ENCODE measurements at places on chromosomes 5 and 9.

DNA sequence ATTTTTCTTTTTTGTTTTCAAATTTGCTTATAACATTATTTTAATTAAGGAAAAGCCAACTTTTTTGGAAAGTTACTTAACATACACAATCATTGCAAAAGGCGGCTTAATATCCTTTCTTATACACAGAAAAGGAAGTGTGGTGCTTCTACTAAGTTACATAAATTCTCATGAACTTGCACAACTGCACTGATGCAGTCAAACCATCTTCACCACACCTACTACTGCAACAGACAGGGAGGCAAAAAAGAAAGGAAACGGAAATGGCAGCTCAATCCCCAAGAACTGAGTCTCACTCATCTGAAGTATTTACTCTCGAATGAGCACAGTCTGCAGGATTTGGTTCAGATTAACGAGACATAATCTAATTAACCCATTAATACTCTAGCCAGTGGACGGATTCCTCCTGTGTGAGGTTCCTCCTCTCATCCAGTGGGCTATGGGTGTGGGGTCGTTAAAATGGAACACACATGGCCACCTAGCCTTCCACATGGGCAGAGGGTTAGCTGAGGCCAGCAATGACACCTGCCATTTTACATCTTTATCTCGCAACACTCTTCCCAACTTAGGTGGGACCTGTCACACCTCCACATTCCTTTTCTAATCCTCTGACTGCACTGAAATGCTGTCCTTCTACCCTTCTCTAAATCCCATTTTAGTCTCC is 30.0 kb downstream of the GOLM1 start:
- no peak overlapping the region for H3K27ac ChIP-seq
- no peaks in the 10 kb centered on the region for H3K36me3 ChIP-seq
- H3K4me3 ChIP-seq, result no peak overlapping the region

- H3K27me3 ChIP-seq, result peaks cover 54% of the 10 kb centered on the region
- peaks cover 5% of the 10 kb centered on the region for H3K4me1 ChIP-seq
- DNase-seq, result peak; percentile 67
- peak within 1 kb of the TSS; percentile 30 for H3K4me3 ChIP-seq
- no peaks in the 10 kb centered on the region for H3K36me3 ChIP-seq
Measured at GRCh38 chr5:180209137-180209581, at the start of gene RASGEF1C. Gene RASGEF1C, minus strand, starts transcription at chr5:180209211. Its CDS starts 71,159 bp downstream, at chr5:180138052.

DNA sequence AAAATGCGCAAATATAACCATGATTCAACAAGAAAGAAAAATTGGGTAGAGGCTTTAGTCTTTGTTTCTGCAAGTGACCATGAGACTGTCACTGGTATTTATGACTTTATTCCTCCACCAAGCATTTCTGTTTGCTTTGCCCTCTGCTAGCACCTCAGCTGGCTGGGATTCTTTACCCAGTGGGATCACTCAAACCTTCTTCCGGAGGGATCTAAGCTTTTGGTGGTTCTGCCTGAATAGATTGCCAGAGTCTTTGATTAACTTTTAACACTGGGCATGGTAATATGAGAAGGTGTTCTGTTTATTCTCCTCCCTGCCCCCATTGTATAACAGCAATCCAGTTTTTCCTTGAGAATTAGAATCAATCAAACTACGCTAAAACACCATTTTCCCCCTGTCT is 59.1 kb upstream of the FBN2 start:
- H3K4me3 ChIP-seq, result no peak overlapping the region
- H3K27me3 ChIP-seq, result no peaks in the 10 kb centered on the region
- no peaks in the 10 kb centered on the region for H3K4me1 ChIP-seq
- no peaks in the 10 kb centered on the region for H3K36me3 ChIP-seq
- H3K27ac ChIP-seq, result no peak overlapping the region

DNA sequence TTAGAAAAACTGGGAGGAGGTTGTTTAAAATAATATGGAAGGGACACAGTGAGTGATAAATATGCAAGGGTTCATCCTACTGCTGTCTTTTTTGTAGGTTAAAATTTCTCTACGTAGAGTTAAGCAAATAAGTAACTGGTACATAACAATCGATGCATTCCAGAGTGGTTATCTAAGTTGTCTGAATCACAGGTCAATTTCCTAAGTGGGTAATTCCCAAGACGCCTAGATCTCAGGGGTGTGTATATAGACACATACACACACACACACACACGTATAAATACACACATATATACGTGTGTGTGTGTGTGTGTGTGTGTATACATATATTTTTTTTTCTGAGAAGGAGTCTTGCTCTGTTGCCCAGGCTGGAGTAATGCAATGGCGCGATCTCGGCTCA is 22.3 kb downstream of the CAAP1 start:
- no peak overlapping the region for H3K4me3 ChIP-seq
- peaks cover 4% of the 10 kb centered on the region for H3K36me3 ChIP-seq
- H3K27ac ChIP-seq, result no peak overlapping the region
- H3K4me1 ChIP-seq, result no peaks in the 10 kb centered on the region

DNA sequence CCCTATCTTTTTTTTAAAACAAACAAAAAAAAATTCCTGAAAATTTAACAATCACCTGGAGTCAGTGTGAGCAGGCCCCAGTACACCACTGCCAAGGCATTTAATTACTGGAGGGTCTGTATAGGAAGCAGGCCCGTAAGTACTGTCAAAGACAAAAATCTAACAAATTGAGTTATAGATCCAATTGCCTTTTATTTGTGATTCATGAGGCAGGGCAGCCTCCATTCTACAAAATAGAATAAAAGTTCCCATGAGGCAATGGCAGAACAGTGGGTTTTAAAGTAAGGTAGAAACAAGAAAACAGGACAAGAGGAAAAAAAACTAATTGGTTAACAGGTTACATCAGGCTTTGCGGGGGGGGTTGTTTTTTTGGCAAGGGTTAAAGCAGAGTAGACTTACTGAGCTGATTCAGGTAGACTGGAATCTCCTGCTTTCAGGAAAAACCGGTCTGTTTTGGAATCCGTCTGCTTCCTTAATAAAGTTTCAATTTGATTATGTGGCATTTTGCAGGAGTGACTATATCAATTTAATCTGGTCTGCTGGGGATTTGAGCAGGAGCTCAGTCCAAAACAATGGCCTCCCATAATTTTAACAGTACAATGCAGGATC is 48.9 kb downstream of the AUH start:
- peaks cover 16% of the 10 kb centered on the region for H3K36me3 ChIP-seq
- no peak for DNase-seq
- no peak overlapping the region for H3K4me3 ChIP-seq
- H3K4me1 ChIP-seq, result no peaks in the 10 kb centered on the region

DNA sequence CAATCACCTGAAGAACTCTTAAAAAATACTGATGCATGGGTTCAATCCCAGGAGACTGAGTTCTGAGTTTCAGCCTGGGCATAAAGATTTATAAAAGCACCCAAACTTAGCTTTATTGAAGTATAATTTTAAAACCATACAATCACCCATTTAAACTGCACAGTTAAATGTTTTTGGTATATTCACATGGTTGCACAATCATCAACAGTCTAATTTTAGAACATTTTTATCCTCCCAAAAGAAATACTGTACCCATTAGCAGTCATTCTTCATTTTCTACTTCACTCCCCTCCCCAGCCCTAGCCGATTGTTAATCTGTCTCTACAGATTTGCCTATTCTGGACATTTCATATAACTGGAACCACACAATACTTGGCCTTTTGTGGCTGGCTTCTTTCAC is 141.7 kb downstream of the ARSB start:
- no peak overlapping the region for H3K27ac ChIP-seq
- no peak overlapping the region for H3K4me3 ChIP-seq
- no peaks in the 10 kb centered on the region for H3K4me1 ChIP-seq

DNA sequence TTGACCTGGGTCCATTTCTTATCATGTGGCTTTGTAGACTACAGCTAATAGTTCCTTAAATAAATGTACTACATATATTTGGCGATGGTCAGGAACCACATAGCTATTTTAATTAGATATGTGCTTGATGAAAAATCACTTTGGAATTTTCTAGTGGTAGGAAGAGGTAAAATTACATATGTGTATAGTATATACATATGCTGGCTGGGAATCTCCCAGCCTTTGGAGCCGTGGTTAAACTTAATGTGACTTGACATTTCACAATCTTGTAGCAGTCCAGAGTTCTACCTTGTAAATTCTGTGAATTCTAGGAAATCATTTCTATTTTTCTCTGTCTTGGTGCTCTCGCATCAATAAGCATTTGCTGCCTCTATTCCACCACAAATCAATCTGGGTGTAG is 565.0 kb downstream of the DMRTA1 start:
- H3K27ac ChIP-seq, result no peak overlapping the region
- H3K4me3 ChIP-seq, result no peak overlapping the region
- no peaks in the 10 kb centered on the region for H3K36me3 ChIP-seq
- DNase-seq, result no peak

GRCh38 chr9:132161743-132162184 is at the start of gene NTNG2:
Gene NTNG2, plus strand, starts transcription at chr9:132162058. Its CDS starts 4,774 bp downstream, at chr9:132166832.
- DNase-seq, result no peak
- peaks cover 15% of the 10 kb centered on the region for H3K4me1 ChIP-seq
- H3K27me3 ChIP-seq, result peaks cover 95% of the 10 kb centered on the region
- H3K27ac ChIP-seq, result peak within 1 kb of the TSS; percentile 49

- H3K4me1 ChIP-seq, result peaks cover 9% of the 10 kb centered on the region
- no peak overlapping the region for H3K4me3 ChIP-seq
- peaks cover 79% of the 10 kb centered on the region for H3K36me3 ChIP-seq
- H3K27ac ChIP-seq, result no peak overlapping the region
Measured at GRCh38 chr5:141524604-141525597, 36.0 kb downstream of the PCDHGC5 start.

- peaks cover 6% of the 10 kb centered on the region for H3K4me1 ChIP-seq
- no peak overlapping the region for H3K4me3 ChIP-seq
- H3K36me3 ChIP-seq, result no peaks in the 10 kb centered on the region
- DNase-seq, result no peak
- peaks cover 34% of the 10 kb centered on the region for H3K27me3 ChIP-seq
Measured at GRCh38 chr9:96158909-96159575, 142.9 kb downstream of the HSD17B3 start.

DNA sequence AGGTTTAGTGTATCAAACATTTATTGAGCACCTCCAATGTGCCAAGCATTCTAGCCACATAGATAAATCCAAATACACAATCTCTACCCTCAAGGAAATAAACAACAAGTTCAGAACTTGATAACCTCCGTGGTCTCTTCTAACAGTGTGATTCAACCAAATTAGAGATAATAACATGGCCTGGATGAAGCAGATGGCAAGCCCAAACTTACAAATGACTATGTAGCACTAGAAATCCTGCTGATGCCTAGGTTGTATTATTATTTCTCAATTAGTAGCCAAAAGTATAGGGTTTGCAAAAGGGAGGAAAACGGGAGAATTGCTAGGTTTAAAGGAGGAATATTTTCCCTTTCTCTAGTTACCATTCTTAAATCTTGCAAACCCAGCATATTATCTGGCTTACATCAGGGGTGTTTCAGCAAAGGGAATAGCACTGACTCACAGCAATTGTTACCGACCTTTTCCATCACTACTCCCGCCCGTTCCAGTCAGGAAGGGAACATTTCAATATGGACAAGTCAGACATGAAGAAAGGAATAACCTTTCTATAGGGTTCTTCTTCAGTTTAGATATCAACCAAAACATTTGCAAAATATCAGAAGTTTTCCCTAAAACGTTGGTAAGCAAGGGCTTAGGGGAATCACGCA is 2.3 kb downstream of the DPYSL3 start:
- H3K36me3 ChIP-seq, result no peaks in the 10 kb centered on the region
- H3K4me1 ChIP-seq, result peaks cover 4% of the 10 kb centered on the region
- no peak overlapping the region for H3K4me3 ChIP-seq
- H3K27me3 ChIP-seq, result peaks cover 28% of the 10 kb centered on the region
- no peak for DNase-seq

DNA sequence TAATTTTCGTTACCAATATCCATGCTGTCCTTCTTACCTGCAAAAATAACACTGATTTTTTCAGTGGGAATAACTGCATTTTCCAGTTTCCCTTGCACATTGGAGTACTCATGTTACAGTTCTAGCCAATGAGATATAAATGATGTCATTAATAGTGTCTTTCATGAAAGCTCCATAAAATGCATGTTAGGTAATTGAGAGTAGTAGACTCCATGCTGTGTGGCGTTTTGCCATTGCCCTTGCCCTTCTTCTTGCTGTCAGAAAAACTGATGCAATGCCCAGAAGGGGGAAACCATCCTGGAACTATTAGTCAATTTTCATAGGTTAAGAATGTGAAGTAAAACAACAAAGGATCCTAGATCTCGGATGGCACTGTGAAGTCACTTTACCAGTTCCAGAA is 1765.3 kb downstream of the EFNA5 start:
- no peaks in the 10 kb centered on the region for H3K36me3 ChIP-seq
- no peak overlapping the region for H3K4me3 ChIP-seq
- H3K4me1 ChIP-seq, result no peaks in the 10 kb centered on the region
- H3K27me3 ChIP-seq, result no peaks in the 10 kb centered on the region
- H3K27ac ChIP-seq, result no peak overlapping the region

DNA sequence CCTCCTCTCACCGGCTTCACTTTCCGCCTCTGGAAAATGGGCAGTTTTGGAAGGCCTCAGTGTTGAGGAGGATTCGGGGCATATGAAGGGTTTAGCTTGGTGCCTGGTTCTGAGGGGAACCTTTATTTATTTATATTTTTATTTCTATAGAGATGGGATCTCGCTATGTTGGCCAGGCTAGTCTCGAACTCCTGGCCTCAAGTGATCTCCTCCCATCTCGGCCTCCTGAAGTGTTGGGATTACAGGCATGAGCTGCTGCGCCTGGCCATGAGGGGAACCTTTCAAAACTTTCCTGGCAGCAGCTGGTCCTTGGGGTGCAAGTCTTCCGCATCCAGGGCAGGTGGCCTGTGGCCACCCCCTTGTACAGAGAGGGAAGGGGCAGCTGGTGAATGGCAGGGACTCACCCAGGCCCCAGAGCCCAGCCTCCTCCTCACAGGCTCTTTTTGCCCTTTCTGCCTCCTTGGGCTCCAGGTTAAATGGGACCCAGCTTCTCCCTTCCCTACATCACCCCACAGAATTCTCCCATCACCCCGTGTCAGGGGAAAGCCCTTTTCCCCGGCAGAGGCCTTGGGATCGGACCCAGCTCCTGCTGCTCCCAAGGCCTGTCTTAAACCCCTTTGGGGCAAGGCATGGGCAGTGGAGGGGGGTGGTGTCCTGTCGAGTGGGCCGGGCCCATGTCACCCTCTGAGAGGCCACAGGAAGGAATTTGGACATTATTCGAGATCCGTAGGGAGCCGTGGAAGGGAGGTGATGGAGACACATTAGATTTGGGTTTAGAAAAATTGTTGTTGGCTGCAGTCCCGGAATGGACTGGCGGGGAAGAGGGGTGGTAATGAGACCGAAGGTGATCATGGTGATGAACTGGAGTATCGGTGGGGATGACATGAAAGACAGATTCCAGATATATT is 5.9 kb downstream of the NCS1 start:
- H3K27me3 ChIP-seq, result peaks cover 37% of the 10 kb centered on the region
- DNase-seq, result no peak
- H3K27ac ChIP-seq, result no peak overlapping the region
- H3K4me3 ChIP-seq, result no peak overlapping the region
- peaks cover 2% of the 10 kb centered on the region for H3K4me1 ChIP-seq

GRCh38 chr5:109413458-109413857 is 3.7 kb upstream of the PJA2 start:
- peaks cover 14% of the 10 kb centered on the region for H3K27me3 ChIP-seq
- H3K4me1 ChIP-seq, result peaks cover 20% of the 10 kb centered on the region
- H3K27ac ChIP-seq, result no peak overlapping the region
- no peak for DNase-seq
- H3K4me3 ChIP-seq, result no peak overlapping the region
- peaks cover 16% of the 10 kb centered on the region for H3K36me3 ChIP-seq
